NCI-H1436 treated with DMSO at 0.1 percent for 48 hours (cell line): ENCODE measurements at places on chromosomes 4 and X.

GRCh38 chr4:113844369-113844768, 82.8 kb upstream of the CAMK2D start:
- no peak for DNase-seq

DNA sequence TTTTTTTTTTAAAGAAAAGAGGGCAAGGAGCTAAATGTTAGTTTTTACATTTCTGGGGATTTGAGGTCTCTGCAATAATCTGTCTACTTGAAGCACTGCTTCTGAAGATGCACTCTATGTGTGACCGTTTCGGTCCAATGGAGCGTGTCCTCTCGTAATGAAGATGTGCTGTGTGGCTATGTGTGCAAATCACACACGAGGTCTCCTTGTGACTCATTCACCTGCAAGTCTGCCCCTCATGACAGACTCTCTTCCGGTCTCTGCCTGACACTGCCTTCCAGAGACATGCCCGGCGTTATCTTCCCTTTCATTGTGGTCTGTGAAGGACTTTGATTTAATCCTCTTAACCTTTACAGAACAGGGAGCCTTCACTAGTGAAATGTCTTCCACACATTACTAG, 84.3 kb downstream of the TRAM1L1 start:
- DNase-seq = no peak

- no peak for DNase-seq
These were observed 13.0 kb downstream of the PNMA6E start for GRCh38 chrX:153387987-153388721.

- DNase-seq = no peak
These were observed 23.4 kb upstream of the SLC10A7 start for GRCh38 chr4:146545102-146545501.

DNA sequence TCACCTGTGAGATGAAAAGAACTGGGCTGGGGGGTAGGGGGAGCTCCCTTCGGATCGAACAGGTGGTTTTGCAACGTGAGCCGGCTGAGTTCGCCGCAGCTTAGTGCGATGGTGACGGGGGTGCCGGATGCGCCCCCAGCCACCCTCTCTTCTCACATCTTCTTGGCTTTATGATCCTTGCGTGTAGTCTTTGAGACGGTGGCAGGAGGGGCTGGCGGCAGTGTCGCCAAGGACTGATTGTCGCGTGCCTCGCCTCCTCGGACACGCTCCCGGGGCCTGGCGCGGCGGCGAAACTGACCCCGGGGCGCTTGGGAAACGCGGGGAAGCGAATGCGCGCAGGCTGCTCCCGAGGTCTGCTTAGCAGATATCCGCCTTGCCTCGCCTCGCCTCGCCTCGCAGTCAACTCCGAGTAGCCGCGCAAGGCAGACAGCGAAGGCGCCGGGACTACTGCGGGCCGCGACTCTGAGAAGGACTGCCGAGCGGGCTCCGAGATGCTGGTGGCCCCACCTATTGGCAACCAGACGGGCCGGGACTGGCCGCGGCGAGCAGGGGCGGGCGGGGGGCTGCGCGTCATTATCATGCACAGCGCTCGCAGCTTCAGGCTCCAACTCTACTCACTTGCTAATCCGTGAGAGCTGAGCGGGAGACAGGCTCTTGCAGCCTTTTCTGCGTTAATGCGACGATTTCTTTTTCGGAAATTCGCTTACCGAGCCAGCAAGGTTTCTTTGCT, 1.5 kb downstream of the GRID2 start:
- DNase-seq = no peak

DNA sequence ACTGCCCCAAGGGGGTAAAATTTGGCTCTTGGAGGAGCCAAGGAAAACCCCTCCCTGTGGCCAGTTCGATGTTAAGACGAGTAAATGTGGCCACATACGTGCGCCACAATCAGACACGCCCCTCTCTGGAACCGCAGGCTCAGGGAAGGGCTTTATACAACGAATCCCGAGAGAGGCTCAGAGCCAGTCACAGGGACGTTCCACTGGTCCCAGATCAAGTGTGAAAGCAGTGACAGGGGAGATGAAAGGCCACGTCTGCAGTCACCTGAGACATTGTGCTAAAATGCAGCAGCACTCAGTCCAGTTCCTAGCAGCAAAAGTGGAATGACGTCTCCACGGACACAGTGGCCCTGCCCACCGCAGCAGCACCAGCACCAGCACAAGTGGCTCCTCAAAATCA, 68.0 kb downstream of the ACOX3 start:
- DNase-seq = no peak

GRCh38 chr4:148857239-148857972, 415.2 kb upstream of the NR3C2 start:
- no peak for DNase-seq

DNA sequence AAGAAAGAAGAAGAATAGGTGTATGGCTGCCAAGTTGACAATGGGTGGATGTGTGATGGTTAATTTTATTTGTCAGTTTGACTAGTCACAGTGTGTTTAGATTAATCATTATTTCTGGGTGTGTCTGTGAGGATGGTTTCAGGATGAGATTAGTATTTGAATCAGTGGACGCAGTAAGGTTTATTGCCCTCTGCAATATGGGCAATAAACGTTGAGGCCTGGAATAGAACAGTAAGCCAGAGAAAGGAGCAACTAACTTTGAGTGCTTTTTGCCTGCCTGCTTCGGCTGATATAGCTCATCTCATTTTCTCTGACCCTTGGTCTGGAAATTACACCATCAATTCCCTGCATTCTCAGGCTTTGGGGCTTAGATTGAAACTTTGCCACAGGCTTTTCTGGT, 140.8 kb upstream of the SPANXN4 start:
- DNase-seq = no peak

- no peak for DNase-seq
These were observed 79.9 kb downstream of the NKX6-1 start for GRCh38 chr4:84419201-84419600.

- DNase-seq = no peak
These were observed 157.5 kb downstream of the TECRL start for GRCh38 chr4:64251781-64252180.

DNA sequence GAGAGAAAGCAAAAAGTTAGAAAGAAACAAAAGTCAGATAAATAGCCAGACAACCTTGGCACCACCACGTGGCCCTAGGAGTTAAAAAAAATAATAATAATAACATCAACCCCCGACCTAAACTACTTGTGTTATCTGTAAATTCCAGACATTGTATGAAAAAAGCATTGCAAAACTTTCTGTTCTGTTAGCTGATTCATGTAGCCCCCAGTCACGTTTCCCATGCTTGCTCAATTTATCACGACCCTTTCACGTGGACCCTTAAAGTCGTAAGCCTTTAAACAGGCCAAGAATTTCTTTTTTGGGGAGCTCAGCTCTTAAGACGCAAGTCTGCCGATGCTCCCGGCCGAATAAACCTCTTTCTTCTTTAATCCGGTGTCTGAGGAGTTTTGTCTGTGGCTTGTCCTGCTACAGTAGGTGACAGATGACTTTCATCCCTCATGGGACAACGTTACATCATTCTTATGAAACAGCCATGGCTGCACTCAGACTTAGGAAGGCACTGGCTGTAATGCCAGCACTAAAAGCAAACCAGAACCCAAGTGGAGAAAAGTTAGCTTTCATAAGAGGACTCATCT, 520 bp downstream of the ACOX3 start:
- no peak for DNase-seq

DNA sequence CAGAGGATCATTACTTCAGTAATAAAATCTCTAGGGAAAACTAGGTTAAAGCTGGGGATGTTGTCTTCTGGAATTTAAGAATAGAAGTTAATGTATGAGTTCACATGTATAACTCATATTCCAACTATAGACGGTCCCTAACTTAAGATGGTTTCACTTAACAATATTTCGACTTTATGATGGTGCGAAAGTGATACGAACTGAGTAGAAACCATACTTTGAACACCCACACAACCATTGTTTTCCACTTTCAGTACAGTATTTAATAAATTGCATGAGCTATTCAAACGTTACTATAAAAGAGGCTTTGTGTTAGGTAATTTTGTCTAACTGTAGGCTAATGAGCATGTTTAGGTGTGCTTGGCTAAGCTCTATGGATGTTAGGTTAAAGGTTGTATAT, 38.7 kb downstream of the CCSER1 start:
- DNase-seq = no peak

DNA sequence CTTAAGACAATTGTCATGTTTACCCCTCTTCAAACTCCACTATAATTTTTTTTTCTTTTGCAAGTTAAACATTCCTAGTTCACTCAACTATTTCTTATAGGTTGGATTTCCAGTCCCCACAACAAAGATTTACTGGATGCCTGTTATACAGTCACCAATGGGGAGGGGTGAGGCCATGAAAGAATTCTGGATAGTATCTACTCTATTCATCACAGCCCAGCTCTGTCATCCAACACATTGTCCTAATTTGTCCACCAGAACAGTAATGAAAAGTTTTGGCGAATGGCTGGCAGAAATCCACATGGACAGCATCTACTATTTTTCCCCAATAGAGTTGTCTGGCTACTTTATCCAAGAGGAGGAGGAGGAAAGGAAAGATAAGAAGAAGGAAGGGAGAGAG, 192.7 kb upstream of the S100G start:
- DNase-seq = no peak

DNA sequence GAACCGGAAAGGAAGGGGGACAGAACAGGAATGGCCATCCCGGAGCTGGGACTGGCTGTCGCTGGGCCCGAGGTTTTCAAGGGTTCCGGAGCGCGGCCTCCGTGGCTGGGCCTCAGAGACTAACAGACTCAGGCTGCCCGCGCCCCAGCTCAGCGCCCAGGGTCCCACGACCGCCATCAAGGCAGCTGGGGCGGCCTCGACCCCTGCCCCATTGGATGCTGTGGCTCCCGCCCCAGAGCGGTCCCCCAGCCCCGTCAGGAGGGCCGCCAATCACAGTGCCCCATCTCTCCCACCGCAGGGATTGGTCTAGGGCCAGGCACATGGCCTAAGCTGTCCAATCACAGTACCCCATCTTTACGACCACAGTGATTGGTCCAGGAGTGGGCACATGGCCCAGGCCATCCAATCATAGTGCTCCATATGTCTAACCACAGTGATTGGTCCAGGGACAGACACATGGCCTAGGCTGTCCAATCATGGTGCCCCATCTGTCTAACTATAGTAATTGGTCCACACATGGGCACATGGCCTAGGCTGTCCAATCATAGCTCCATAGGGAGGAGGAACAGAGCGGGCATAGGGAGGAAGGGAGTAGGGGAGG, 105.3 kb upstream of the NKX1-1 start:
- DNase-seq = no peak

DNA sequence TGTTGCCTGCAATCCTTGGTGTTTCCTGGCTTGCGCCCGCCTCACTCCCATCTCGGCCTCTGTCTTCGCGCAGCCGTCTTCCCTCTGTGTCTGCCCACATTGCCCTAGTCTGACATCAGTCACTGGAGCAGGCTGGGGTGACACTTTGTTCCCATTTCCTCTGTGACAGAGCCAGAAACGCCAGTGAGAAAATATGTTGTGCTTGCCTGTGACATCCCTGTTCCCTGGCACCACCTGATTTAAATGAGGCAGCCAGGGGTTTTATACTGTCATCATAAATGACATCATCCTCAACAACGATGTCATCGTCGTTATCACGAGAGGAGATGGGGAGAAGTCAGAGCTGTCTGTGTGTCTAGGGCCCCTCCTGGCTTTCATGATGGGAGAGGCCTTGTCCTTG, 29.1 kb downstream of the ZNF185 start:
- no peak for DNase-seq

GRCh38 chrX:20063716-20064351, 52.9 kb downstream of the MAP7D2 start:
- DNase-seq = no peak

- no peak for DNase-seq
These were observed 20.4 kb downstream of the TENM3 start for GRCh38 chr4:182263562-182263961.

GRCh38 chr4:13054420-13054970, 429.6 kb downstream of the RAB28 start:
- DNase-seq = no peak

GRCh38 chrX:63746278-63746677, 38.7 kb downstream of the ARHGEF9 start:
- DNase-seq = no peak

DNA sequence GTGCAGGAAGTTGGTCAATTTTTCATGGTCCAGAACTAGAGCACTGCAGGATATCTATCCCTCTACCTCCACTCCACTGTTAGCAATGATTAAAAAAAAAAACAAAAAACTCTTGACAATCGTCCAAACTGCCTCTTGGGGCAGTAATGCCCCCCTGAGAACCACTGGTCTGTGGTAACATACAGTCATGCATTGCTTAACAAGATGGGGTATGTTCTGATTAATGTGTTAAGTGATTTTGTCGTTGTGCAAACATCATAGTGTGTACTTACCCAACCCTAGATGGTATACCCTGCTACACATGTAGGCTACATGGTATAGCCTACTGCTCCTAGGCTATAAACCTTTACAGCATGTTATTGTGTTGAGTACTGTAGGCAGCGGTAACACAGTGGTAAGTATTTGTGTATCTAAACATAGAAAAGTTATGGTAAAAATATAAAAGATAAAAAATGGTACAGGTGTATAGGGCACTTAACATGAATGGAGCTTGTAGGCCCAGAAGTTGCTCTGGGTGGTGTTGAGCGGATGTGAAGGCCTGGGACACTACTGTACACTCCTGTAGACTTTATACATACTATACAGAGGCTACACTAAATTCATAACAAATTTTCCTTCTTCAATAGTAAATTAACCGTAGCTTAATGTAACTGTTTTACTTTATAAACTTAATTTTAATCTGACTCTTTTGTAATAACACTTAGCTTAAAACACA, 34.1 kb downstream of the ART3 start:
- DNase-seq = no peak

- no peak for DNase-seq
These were observed 12.3 kb upstream of the SYTL5 start for GRCh38 chrX:37993837-37994619.

DNA sequence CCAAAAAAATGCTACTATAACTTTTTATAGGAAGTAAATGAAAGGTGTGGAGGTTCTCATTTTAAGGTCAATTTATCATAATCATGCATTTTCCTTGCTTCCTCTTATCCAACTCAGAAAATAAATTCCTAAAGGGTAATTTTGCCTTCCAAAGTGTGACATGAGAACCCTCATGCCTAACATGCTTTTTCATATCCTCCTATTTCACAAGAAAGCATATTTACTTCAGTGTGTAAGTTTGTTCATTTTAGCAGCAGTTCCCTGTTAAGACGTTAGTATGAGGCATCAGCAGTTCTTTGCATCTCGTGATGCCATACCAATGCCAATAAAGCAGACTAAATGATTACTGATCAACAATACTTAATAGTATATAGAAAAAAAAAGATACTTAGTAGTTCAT, 18.4 kb downstream of the WDFY3 start:
- DNase-seq = no peak

- DNase-seq = no peak
These were observed 111.6 kb upstream of the CXCL13 start for GRCh38 chr4:77493829-77494551.

DNA sequence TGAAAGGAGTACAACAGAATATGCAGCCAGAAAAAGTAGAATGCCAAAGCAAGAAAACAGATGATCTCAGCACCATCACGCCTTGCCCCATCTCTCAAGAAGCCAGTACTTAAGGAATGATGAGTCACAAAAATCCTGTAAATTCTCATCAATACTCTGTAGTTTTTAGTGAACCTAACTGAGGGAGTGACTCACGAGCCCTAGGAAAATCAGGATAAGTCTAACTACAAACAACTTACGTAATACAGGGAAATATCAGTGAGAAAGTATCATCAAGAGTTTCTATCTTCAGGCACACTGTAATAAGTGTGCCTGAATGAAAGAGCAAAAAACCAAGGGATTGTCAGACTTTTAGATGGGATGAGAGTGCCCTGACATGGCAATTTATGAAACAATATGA, 644.4 kb downstream of the STPG2 start:
- DNase-seq = no peak

- no peak for DNase-seq
These were observed 27.8 kb downstream of the ATP11C start for GRCh38 chrX:139905051-139905450.
